Type B pancreatic cell (in vitro differentiated cells): ENCODE measurements at places on chromosomes 2 and 18. TPM values are rescaled to one million over a fixed set of nuclear protein-coding genes. Genes with fewer than 3 reads are reported as not detected.

- DNase-seq = no peak
These were observed 105.9 kb downstream of the ANKRD44 start for GRCh38 chr2:197204519-197205250.

- DNase-seq = no peak
These were observed 47.1 kb downstream of the KCMF1 start for GRCh38 chr2:85018049-85018447.

DNA sequence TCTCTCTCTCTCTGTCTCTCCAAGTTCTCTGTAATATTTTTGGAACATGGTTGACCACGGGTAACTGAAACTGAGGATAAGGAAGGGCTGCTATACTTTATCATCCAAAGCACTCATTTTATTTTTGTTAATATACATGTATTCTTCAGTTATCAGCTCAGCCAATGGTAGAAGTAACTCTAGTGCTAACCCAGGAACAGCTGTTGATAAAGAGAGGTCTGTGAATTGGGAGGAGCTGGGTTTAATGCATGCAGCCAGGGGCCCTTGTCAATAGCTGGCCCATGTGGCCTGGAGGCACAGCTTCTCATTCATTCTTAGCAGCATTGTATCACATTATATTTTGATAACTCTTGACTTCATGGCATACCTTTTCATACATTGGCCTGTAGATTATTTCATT lies 401.6 kb downstream of the EPHA4 start:
- no peak for DNase-seq

DNA sequence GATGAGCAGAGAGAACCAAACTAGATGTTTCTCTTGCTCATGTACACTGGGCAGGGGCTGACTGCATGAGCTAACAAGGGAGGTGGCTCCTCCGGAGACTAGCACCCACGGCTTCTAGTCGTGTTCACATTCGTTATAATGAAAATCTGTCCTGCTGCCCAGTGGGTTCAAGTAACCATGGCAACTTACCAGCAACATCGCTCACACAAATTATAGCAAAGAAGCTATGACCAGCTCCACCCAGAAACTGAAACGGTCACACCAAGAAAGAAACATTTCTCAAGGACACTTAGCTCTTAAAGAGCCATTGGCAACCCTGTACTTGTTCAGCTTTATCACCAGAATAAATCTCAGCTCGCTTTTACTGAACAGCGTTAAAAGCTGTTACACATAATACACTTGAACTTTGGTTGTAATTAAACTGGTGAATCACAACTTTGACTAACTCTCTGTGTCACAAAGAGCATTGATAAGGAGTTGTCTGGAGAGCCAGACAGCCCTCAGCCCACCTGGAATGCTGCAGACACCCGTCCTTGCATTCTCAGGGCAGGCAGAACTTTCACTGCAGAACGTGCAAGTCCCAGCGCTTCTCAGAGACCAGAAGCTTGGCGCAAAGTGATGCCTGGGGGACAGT lies 141.2 kb downstream of the PID1 start:
- no peak for DNase-seq

DNA sequence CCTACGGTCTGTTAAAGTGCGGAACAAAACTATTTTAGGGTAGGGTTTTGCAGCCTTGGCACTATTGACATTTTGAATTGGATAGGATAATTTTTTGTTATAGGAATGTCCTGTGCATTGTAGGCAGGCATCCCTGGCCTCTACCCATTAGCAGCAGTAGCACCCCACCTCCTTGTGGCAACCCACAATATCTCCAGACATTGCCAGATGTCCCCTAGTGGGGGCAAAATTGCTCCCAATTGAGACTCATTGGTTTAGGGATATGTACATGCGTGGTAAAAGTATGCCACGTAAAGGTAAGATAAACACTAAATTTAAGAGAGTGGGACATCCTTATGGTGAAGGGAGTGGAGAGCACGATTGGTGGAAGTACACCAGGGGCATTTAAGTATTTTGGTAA lies 4.6 kb downstream of the MIB1 start:
- no peak for DNase-seq

GRCh38 chr2:129902731-129903585 lies 76.5 kb upstream of the RAB6C start:
- DNase-seq = peak; percentile 49

DNA sequence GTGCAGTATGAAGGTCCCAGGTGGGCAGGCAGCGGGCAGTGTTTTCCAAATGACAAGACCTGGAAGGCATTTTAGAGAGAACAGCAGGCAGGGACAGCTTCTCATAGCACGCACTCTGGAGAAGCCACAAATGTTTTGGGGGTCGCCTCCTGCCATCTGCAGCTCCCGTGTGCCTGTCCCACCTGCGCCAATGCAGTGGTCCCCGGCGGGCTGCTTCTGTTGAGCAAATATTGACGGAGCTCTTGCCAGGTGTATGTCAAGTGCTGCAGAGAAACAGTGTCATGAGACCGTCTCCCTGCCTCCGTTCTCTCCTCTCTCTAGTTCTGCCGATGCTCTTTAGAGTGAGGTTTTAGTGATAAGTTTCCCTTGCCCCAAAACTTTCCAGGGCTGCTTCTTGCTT lies 174.8 kb downstream of the LDLRAD4 start:
- DNase-seq = no peak

DNA sequence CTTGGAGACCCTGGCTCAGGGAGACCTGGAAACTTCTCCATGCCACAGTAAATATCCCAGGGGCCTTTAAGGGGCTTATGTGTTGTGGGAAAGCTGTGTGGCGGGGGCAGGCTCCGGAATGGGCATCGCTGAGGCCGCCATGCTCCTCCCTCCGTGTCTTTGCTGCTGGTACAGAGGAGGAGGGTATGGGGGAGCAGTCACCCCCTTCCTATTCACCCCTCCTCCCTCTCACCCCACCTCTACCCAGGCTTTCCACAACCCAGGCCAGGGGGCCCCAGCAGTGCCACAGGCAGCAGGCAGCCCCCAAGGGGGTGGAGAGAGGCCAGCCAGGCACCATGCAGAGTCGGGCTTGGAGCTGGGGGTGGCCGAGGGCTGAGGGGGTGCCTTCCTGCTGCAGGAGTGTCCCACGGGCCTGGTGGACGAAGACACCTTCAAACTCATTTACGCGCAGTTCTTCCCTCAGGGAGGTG lies 28.0 kb upstream of the FAHD2A start:
- peak; percentile 55 for DNase-seq

GRCh38 chr2:218710334-218710686 lies 325 bp upstream of the TTLL4 start:
- no peak for DNase-seq

- DNase-seq = no peak
These were observed 751.1 kb downstream of the CCDC85A start for GRCh38 chr2:56934866-56935265.

DNA sequence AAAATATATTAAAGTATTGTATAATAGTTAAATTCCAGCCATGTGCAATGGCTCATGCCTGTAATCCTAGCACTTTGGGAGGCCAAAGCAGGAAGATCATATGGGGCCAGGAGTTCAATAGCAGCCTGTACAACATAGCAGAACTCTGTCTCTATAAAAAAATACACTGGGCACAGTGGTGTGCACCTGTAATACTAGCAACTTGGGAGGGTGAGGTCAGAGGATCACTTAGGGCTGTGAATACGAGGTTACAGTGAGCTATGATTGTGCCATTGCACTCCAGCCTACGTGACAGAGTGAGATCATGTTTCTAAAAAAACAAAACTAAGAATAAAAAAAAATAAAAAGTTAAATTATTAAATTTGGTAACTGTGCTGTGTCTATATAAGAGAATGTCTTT lies 36.1 kb downstream of the ZRANB3 start:
- DNase-seq = no peak

GRCh38 chr2:105929516-105929915 lies 184.8 kb downstream of the NCK2 start:
- no peak for DNase-seq

GRCh38 chr2:8803658-8804379 lies 33.6 kb downstream of the KIDINS220 start:
- no peak for DNase-seq

- DNase-seq = no peak
These were observed 30.2 kb downstream of the LONRF2 start for GRCh38 chr2:100292022-100292580.

DNA sequence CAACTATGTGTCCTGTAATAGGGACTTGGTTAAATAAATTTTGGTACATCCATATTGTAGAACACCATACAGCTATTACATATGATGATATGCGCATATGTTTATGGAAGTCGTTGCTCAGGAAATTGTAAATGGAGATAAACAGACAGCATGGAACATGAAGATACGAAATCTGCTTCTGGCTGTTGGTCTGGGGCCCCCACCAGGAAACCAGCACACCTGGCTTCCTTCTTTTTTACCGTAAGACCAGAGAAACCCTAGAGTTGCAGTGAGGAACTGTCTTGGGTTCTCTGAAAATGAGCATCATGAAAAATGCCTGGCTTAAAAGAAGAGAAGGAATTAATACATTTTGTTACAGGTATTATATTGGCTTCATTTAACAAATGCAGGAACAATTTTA lies 40.8 kb downstream of the SPTBN1 start:
- no peak for DNase-seq

- DNase-seq = no peak
These were observed 76.1 kb upstream of the ETAA1 start for GRCh38 chr2:67320861-67321587.

GRCh38 chr2:62343636-62344337 lies 147.9 kb downstream of the B3GNT2 start:
- no peak for DNase-seq

DNA sequence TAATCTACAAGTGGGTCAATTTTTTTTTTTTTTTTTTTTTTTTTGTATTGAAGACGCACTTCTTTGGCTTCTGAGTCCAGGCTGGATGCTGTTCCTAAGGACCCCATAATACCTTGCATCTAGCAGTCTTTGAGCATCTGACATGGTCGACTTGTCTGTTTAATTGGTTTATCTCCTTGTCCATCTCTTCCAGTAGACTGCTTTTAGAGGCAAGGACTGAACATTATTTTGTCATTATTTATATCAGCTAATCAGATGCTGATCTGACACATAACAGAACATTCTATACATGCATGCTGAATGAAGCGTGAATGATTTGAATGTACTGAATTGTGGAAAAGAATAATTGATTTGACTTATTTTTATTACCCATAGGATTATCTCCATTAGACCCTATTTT lies 118.7 kb downstream of the CDH7 start:
- no peak for DNase-seq

- no peak for DNase-seq
These were observed 30.9 kb upstream of the UBE2F start for GRCh38 chr2:237935740-237936452.

The RBM44 gene
- 0.24 and 0.41 TPM in 2 replicates for total RNA-seq

The KIAA2012 gene
- 0.12 and 1.3 TPM in 2 replicates for total RNA-seq

The TLX2 gene
- total RNA-seq = 0.67 and 2.9 TPM in 2 replicates

The UCN gene
- 0.74 and 4.1 TPM in 2 replicates for total RNA-seq

The LIMS3 gene
- 1.7 and 1.8 TPM in 2 replicates for total RNA-seq

The CKAP2L gene
- total RNA-seq = 9.7 and 25.4 TPM in 2 replicates

The TSPYL6 gene
- not detected in 2 replicates for total RNA-seq

The PRKAG3 gene
- not detected in 2 replicates for total RNA-seq

The ZNF385B gene
- total RNA-seq = 1.1 and 1.9 TPM in 2 replicates

The L3MBTL4 gene
- 2.2 and 4.6 TPM in 2 replicates for total RNA-seq

The NRBP1 gene
- 96.7 and 105 TPM in 2 replicates for total RNA-seq

The LRATD1 gene
- total RNA-seq = 21.6 and 52.0 TPM in 2 replicates

The WDR35 gene
- total RNA-seq = 4.5 and 15.0 TPM in 2 replicates

The MROH2A gene
- not detected in 2 replicates for total RNA-seq
